Glutamatergic neuron (in vitro differentiated cells): ENCODE measurements at places on chromosomes 6 and 20. TPM values are rescaled to one million over a fixed set of nuclear protein-coding genes. Genes with fewer than 3 reads are reported as not detected.

GRCh38 chr6:66689608-66690007, 982.6 kb upstream of the EYS start:
- no peak overlapping the region for H3K4me3 ChIP-seq
- H3K27ac ChIP-seq = no peak overlapping the region
- H3K4me1 ChIP-seq = peaks cover 4% of the 10 kb centered on the region
- no peaks in the 10 kb centered on the region for H3K27me3 ChIP-seq

DNA sequence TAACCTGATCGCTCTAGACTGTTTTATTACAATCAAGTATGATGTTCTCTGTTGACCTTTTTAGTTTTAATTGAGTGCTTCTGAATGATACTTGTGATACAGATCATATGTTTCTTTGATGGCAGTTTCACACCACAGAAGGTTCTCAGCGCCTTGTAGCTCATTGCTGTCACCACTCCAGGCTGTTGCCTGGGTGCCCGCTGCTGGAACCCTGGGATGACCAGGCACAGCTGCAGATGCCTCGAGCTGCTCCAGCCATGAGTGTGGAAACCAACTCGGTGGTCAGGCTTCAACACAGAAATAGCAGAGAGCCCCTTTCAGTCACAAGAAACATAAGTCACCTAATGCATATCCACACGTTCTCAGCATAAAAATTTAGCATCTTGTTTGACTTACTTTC, 112.7 kb downstream of the RPP40 start:
- no peak overlapping the region for H3K4me3 ChIP-seq
- H3K4me1 ChIP-seq = peaks cover 11% of the 10 kb centered on the region
- peaks cover 5% of the 10 kb centered on the region for H3K36me3 ChIP-seq
- no peak overlapping the region for H3K27ac ChIP-seq
- DNase-seq = no peak
- no peaks in the 10 kb centered on the region for H3K27me3 ChIP-seq

GRCh38 chr6:151497905-151498304, 4.1 kb downstream of the CCDC170 start:
- no peaks in the 10 kb centered on the region for H3K36me3 ChIP-seq
- peaks cover 4% of the 10 kb centered on the region for H3K4me1 ChIP-seq
- no peak for DNase-seq
- no peak overlapping the region for H3K4me3 ChIP-seq
- no peak overlapping the region for H3K27ac ChIP-seq
- H3K27me3 ChIP-seq = peaks cover 10% of the 10 kb centered on the region

DNA sequence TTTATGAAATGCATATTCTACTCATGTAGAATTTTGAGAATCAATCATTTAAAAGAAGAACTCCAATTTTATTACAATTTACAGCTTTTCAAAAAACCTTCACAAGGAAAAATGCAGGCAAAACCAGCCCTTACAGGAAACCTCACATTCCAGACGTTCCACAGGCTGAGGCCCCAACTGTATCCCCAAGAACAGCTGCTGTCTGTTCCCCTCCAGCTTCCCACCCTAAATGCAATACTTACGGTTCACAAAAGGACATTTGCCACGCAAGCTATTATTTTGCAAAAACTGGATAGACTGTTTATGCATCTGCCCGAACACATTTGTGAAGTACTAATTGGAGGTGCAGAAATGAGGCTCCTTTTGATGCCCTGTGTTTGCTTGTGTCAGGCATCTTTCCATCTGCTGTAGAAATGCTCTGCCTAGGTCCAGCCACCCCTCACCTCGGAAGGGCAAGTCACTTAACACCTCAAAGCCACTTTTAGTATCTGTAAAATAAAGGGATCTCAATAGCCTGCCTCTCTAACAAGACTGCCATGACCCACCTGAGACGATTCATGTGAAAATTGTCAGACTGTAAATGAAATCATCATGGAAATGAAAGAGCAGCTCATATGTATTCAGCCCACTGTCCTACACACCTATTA, 26.5 kb downstream of the PDE10A start:
- H3K27me3 ChIP-seq = no peaks in the 10 kb centered on the region
- no peak overlapping the region for H3K4me3 ChIP-seq
- H3K36me3 ChIP-seq = no peaks in the 10 kb centered on the region

LPIN3 gene
- total RNA-seq = 5.9 TPM

GUCA1A gene
- 2.2 TPM for total RNA-seq

RNF182 gene
- total RNA-seq = 1.8 TPM

PDE7B gene
- not detected for total RNA-seq
